ENCODE measurements at places on chromosomes 1 and 21.

DNA sequence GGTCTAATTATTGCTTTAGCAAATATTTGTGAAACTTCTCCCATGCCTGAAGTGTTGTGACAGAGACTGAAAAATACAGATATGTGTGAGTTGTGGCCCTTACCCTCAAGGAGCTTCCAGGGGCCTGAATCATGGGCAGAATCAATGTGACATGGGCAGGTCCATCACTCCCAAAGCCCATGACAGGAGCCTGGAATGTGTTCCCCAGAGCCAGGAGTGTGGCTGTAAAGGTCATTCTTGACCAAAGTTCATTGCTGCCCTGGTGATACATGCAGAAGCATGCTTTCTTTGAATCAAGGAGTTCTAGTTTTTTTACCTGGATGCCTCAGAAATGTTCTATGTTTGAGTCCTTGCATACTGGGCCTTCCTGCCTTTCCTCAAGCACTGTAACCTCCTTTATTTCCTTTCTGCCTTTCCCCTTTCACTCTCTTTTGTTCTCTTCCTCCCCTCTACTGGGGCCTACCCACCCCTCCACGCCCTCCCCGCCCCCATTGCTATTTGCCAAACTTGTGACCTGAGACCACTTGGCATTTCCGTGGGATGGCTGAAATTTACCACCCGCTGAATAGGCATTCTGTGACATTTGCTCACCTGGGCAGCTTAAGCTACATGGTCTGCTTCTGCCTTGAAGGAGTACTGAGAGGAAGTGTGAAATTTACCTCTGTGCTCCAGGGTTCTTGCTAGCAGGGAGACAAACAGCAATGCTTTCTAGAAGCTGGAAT lies 19.7 kb downstream of the PBX1 start:
- no peak for DNase-seq

- no peak for DNase-seq
Measured at GRCh38 chr1:74812180-74812541, 79.2 kb downstream of the TYW3 start.

GRCh38 chr21:15036189-15036588 lies 28.6 kb downstream of the NRIP1 start:
- no peak for DNase-seq

GRCh38 chr1:94070865-94071264 lies 50.1 kb downstream of the ABCA4 start:
- no peak for DNase-seq

- DNase-seq, result no peak
Measured at GRCh38 chr1:113694910-113695309, 64.4 kb downstream of the PHTF1 start.

- DNase-seq, result no peak
Measured at GRCh38 chr1:6440198-6441126, 15.9 kb downstream of the ESPN start.
